GM12891 (cell line): ENCODE measurements at places on chromosomes 5 and 9.

- no peak for DNase-seq
Measured at GRCh38 chr5:51657340-51658240, 274.3 kb downstream of the ISL1 start.

GRCh38 chr5:139151902-139152301, 46.3 kb downstream of the SIL1 start:
- DNase-seq, result no peak

DNA sequence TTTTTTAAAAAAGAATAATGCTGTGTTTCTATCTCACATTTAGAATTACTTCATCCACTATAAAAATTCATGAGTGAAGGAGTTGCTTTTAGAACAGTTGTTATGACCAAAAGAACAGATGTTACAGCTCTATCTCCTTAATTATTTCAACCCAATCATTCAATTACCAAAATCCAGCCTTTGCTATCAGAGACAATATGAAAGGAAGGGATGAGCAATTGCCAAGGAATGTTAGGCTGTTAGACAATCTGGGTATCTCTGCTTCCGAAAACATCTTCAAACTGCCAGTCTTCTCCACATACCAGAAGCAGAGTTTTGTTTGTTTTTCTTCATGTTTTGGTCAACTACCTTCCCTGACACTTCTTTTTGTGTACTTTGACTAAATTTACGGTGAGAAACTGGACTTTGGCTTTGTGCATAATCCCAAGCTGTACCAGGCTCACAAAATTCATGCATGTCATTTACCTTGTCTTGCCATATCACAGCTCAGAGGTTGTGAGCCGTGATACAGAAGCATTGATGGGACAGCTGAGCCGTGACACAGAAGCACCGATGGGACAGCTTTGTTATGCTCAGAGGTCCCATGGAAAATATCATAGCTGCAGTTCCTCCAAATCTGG, 405.5 kb downstream of the KIF4B start:
- no peak for DNase-seq

GRCh38 chr5:168047043-168047668, 244.3 kb upstream of the WWC1 start:
- no peak for DNase-seq

GRCh38 chr9:118609355-118610044, 759.7 kb downstream of the BRINP1 start:
- DNase-seq, result no peak

DNA sequence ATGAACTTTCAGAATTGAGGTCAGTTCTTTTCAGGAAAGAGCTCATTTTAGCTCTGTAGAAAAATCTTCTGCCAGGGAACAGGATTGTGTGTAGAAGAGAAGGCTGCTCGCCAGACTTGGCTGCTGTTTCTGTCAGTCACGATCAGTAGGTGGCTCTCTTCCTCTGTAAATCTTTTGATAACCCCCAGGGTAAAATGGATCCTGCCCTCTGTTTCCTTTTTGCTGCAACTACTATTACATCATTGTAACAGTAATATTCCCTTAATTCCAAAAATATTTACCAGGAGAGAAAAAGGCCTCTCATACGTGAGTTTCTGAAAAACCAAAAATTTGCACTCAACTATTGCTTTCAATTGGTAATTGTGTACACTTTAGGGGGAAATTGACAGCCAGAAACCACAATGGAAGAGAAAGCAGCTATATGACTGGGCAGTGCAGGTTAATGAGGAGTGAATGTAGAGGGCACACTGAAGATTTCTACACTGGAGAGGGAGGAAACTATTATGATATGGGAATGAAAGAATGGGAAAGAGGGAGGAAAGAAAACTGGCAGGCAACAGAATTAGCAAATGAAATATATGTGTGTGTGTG, 12.3 kb downstream of the IFNA21 start:
- no peak for DNase-seq
